LoVo (cell line): ENCODE measurements at places on chromosomes 1 and 21.
A peak's percentile ranks its signal among the peaks of the same experiment; 100 is the strongest.

DNA sequence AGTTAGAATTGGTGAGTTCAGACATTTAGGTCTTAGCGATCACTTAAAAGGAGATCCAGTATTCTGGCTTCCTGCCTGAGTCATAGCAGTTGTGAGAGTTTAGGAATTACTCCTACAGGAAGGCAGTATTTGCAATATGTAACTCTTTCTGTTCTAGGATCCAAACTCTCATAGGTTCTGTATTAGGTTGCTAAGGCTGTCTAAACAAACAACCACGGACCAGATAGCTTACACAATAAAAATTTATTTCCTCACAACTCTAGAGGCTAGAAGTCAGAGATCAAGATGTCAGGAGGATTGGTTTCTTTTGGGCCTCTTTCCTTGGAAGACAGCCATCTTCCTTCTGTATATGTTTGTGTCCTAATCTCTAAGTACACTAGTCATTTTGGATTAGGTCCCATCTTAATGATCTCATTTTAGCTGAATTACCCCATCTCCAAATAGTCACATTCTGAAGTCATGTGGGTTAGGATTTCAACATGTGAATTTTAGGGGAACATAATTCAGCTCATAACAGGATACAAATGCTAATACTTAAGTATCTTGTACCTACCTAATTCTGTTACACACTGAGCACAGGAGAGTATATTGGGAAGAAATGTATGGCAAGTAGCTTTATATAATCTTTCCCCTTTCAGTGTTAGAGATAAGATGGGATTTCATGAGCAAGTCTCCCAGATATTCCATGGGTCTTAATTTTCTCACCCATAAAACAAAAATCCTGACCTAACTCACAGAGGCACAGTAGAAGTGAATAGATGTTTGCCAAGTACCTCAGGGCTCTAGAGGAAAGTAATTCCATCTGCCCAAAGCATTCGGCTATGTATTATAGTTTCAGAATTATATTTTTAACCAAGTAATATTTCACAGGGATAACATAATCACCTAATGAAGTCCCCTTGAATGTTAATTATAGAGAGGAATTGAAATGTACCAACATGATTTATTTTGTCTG, 144.4 kb downstream of the PTBP2 start:
- DNase-seq, result no peak

DNA sequence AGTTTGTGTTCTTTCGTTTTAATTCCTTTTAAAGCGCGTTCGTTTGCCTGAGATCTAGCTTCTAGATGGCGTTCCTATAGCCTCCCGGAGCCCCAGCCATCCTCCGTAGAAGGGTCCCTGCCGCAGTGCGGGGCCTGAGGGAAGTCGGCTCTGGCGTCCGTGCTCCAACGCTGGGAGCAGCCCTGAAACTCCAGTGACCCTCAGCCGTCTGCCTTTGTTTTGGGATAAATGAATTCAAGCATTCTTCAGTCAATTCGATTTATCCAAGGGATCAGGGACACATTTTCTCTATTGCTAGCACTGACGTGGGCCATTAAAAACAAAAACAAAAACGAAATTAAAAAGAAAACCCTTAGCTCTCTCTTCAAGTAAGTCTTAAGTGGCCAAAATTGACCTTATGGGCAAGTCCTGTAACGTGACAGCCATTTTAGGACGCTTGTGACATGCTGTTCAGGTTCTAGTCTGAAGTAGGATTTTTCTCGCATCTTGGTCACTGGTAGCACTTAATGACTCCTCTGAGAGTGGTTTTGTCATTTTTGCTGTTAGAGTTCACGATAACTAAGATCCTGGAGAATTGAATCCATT, 742 bp upstream of the HSPA13 start:
- peak; percentile 6 for DNase-seq

DNA sequence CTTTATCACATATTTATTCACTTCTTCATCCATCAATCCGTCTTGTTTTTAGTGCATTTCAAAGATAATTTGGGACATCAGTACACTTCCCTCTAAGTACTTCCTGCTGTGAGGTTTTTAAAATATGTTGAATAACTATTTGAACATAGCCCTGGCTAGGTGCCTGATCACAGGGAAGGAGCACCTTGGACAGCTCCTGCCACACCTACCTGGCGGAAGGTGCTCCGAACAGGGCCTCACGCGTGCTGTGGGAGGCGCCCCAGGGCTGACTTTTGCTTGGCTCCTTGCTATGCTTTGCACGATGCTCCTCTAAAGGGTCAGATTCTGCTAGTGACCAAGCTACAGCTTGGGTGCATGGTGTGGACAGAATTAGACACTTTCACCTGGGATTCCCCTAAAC, 4.9 kb upstream of the ATXN7L2 start:
- DNase-seq, result peak; percentile 34

GRCh38 chr1:65150583-65151263, 2.7 kb downstream of the AK4 start:
- DNase-seq, result no peak

DNA sequence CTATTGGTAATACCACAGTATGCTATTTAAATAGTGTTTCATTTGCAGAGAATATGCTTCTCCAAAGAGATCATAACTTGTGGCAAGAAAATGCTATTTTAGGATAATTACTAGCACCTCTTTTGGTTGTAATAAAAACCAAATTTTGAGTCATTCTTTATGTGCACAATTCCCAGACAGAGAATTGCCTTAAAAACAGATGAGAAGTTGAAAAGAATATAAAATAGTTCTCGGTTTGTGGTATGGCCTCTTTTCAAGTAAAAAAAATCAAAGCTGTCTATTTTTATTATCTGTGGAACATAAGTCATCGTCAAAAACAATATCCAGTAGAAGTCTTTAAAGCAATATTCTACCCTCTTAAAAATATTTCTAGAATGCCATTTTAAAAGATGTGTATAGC, 185.9 kb downstream of the GREM2 start:
- DNase-seq, result no peak

GRCh38 chr1:225811622-225812487, 1.9 kb downstream of the EPHX1 start:
- no peak for DNase-seq

DNA sequence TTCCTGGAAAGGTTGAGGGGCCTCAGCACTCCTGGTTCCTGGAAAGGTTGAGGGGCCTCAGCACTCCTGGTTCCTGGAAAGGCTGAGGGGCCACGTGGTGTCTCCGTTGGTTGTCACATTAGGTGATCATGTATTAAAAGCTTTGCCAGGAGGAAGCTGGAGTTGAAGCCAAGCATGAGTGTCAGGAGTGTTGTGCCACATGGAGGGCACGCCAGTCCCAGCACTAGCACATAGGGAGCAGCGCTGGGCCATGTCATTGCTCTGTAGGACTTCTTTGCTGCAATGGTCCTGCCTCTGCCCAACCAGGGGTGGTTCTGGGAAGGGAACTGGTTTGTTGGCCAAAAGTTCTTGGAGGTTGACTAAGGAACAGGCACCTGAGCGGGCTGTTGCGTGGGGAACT, 13.3 kb downstream of the ATP5PO start:
- DNase-seq, result no peak

- no peak for DNase-seq
Observed at GRCh38 chr1:220808345-220809186, 21.9 kb downstream of the MTARC1 start.

GRCh38 chr1:65207317-65207716, 59.3 kb downstream of the AK4 start:
- DNase-seq, result no peak

- no peak for DNase-seq
Observed at GRCh38 chr1:209965996-209966395, 28.0 kb downstream of the SYT14 start.

DNA sequence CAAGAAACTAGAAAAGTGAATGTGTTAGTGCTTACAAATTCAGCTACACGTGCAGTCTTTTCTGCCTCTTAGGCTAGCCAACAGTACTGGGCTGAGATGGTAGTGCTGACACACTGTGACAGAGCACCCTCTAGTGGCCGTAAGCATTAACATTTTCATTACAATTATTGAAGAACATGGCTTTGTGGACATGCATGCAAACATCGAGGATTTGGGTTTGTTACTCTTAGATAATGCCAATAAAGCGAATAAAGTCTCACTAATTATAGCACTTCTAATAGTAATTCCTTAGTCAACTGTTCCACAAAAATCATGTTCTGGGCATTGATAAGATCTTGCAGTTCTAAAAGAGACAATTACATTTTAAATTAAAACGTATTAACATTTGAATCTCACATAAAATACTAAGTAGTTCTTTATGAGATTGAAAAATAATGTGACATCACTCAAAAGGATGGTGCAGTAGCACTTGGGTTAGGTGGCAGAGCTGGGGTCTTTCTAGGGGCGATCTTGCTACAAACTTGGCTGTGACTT, 47.1 kb downstream of the MYSM1 start:
- DNase-seq, result peak; percentile 75

DNA sequence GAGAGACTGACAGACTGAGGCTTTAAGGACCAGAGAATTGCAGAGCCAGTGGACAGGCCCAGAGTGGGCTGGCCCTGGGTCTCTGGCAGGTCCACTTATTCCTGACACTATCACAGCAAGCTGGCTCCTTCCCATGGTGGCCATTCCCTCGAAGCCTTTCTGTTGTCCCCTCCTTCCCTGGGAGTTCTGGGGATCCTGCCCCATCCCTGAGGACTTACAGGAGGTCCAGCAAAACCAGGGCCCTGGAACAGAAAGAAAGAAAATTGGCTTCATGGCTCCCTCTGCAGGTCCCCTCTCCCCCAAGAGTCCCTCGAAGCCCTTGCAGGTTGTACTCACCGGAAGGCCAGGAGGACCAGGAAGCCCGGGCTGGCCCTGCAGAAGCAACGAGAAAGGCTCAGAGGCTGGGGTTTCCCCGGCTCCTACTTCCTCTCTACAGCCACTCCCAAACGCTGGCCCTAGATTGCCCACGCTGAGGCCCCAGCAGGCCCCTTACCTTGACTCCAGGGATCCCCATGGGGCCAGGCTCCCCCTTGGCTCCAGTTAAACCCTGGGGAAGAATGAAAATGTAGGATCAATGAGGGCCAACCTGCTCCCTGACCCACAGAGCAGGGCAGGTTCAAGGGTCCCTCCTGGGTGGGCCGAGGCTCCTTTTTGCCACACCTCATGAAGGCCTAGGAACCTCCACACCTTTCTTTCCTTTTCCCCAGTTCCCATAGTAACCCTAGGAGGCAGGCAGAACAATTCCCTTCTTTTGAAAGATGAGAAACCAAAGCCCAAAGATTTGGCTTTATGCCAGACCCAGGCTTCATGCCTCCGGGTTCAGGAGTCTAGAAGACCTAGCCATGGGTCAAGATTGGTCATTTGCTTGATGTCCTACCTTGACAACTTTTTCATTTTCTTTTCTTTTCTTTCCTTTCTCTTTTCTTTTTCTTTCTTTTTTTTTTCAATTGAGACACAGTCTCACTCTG, 4.6 kb downstream of the COL9A2 start:
- no peak for DNase-seq

GRCh38 chr1:240385985-240386978, 225.7 kb downstream of the GREM2 start:
- peak; percentile 3 for DNase-seq

DNA sequence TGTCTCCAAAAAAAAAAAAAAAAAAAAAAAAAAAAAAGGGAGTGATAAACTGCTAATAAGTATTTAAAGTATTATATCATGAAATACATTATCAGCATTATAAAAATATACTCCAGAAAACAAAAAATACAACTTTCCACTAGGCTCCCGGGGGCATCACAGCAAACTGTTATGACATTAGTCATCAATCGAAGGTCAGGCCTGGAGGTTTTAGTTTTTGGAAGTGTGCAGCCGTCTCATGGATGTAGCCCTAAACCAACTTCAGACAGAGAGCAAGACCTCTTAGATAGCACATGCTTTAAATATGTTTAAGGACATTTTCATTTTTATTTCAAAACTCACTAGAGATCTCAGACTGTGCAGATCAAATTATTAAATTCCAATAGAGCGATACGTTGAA, 106.3 kb downstream of the RERE start:
- no peak for DNase-seq

GRCh38 chr1:193183019-193183627, 3.3 kb downstream of the B3GALT2 start:
- peak; percentile 62 for DNase-seq

DNA sequence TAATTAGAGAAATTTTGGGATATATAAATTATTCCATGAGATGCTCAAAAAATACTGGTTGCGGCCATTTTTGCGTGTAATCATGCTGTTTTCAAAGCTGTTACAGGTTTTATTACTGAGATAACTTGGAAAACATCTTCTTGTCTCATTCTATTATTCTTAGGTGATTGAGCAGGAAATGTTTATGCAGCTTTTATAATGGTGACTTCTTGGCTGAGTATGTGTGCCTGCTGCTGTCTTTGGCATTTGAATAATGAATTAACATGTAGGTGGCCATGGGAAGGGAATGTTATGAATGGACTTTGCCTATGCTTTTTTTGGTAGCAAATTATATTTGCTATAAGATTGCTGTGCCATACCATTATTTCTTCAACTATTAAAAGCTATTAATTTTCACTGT, 52.5 kb downstream of the RASAL2 start:
- DNase-seq, result no peak

DNA sequence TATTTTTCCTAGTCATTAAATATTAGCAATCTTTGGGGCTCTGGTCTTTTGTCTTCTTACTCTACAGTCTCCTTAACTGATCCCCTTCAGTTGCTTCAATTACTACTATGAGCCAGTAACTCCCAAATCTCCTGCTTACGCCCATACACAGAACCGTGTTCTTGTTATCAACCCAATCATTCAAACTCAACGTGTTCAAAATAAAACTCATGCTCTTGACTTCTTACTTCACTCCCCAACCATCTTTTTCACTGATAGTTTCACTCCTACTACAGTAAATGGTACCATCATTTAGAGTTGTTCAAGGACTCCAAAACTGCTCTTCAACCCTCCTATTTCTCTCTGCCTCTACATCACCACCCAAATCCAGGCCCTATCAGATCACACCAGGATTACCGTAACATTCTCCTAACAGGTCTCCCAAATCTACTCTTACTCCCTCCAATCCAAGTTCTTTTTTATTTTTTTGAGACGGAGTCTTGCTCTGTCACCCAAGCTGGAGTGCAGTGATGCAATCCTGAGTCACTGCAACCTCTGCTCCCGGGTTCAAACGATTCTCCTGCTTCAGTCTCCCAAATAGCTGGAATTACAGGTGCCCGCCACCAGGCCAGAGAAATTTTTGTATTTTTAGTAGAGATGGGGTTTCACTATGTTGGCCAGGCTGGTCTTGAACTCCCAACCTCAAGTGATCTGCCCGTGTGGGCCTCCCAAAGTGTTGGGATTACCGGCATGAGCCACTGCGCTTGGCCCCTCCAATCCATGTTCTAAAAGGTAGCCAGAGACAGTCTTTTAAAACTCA, 3.0 kb downstream of the YARS1 start:
- DNase-seq, result no peak

- DNase-seq, result no peak
Observed at GRCh38 chr1:87753366-87753765, 424.7 kb downstream of the LMO4 start.

GRCh38 chr1:71668065-71668464, 587.2 kb upstream of the ZRANB2 start:
- no peak for DNase-seq
